ENCODE measurements at places on chromosomes 12 and 14. TPM values are rescaled to one million over a fixed set of nuclear protein-coding genes. Genes with fewer than 3 reads are reported as not detected.

The KRT73 gene
- total RNA-seq: not detected

The OTOGL gene
- total RNA-seq: not detected

The FCF1 gene
- total RNA-seq: 51.8 TPM

The SCN8A gene
- 2.5 TPM for total RNA-seq

The OR4E1 gene
- total RNA-seq: not detected

The TSPAN11 gene
- 0.11 TPM for total RNA-seq

The NAA25 gene
- 20.1 TPM for total RNA-seq

The PPM1H gene
- total RNA-seq: 7.0 TPM

The AP1G2 gene
- 58.5 TPM for total RNA-seq

The TGM1 gene
- total RNA-seq: 1.2 TPM

The PLEKHG7 gene
- total RNA-seq: 0.02 TPM

The OAS1 gene
- 66.8 TPM for total RNA-seq

The GLT1D1 gene
- not detected for total RNA-seq

The TAS2R7 gene
- not detected for total RNA-seq

The MSI1 gene
- total RNA-seq: 1.5 TPM

The DIO3 gene
- total RNA-seq: not detected

The NID2 gene
- total RNA-seq: 16.7 TPM

The ALDH2 gene
- 72.5 TPM for total RNA-seq

The AMN gene
- 0.16 TPM for total RNA-seq

The GALNT9 gene
- total RNA-seq: 7.1 TPM

The KLHL33 gene
- not detected for total RNA-seq

The HPD gene
- 1.3 TPM for total RNA-seq

The SMCO2 gene
- total RNA-seq: 0.13 TPM

The ZDHHC22 gene
- 0.37 TPM for total RNA-seq

The CREBL2 gene
- total RNA-seq: 22.4 TPM

The BCL2L14 gene
- not detected for total RNA-seq
